ENCODE measurements at places on chromosomes 11 and 22.

- DNase-seq: no peak
Measured at GRCh38 chr11:72599325-72600117, 74.7 kb downstream of the PDE2A start.

DNA sequence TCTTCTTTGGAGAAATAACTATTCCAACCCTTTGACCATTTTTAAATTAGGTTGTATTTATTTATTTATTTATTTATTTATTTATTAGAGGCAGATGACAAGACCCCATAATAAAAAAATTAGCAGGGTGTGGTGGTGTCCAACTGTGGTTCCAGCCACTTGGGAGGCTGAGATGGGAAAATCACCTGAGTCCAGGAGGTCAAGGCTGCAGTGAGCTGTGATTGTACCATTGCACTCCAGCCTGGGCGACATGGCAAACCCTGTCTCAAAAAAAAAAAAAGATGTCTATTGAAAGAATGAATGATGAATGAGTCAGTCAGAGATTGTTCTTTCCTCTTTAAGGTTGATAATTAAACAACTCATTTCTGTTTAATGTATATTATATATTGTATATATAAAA lies 129.6 kb downstream of the WNT11 start:
- no peak for DNase-seq

DNA sequence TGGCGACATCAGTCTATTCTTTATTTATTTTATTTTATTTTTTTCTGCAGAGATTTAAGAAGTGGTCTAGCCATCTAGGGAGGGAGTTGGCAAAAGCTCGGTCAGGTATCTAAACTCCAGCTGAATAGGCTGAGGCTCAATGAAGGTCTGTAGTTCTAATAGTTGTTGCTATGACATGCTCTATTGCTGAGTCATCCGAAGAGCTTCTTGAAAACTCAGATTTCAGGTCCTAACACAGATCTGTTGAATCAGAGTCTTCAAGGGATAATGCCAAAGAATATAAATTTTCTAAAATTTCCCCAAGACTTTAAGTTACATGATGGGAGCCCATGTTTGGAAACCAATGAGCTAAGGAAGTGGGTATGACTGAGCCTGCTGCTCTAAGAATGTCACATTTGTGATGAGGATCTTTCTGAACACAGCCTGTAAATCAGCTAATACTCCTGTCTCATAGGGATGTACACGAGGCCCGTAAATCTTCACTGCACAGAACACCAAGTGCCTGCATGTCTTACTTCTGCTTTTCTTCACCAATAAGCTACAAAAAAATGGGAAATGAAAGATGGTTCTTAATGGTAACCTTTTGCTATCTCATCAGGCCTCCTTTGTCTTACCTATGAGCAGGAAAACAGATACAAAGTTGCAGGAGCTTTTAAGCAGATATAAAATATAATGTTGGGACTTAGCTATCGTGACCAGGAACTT lies 901.4 kb upstream of the API5 start:
- DNase-seq: no peak

GRCh38 chr22:35478633-35479107 lies 62.0 kb upstream of the RASD2 start:
- no peak for DNase-seq

- DNase-seq: no peak
Measured at GRCh38 chr11:114298710-114299109, 2.5 kb downstream of the NNMT start.

DNA sequence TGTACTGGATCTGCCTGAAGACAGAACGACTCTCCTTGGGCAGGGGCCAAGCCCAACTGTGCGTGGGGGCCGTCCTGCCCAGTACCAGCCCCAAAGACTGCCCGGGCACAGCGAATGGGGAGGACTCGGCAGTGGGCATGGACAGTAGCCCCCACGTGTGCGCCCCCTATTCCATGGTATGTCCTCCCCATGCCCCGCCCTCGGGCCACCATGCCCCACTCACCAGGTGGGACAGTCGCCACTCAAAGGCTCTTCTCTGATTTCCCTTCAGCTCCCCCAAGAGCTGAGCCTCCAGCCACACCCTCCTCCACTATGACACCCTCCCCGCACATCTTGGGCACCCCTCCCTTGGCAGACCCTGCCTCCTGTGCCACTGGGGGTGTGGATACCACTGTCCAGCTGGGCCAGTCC lies 43.5 kb downstream of the GNB1L start:
- DNase-seq: no peak

GRCh38 chr11:46044601-46045000 lies 76.7 kb downstream of the PHF21A start:
- DNase-seq: no peak

DNA sequence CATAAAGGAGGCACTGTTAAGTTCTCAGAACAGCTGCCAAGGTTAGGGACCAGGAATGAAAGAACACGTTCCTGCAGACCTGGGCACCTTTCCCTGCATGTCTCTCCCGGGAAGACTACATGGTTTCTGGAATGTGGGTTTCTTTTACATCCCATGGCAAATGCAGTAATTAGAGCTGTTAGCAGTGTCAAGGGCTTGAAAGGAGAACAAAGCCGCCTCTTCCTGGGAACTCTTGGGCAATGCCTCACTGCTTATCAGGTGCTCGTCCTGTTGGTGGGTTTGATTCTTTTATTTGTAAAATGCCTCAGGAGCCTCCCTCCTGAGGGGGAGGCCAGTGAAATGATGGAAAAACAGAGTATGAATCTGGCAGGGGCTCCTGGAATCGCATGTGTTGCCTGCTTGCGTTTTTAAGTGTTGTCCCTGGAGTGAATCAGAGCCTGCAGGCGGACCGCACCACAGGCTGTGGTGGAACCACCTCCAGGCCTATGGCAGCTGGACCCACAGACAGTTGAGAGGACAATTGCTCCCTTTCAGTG lies 723 bp upstream of the C22orf31 start:
- DNase-seq: no peak
